ENCODE measurements at places on chromosomes 7 and 10. TPM values are rescaled to one million over a fixed set of nuclear protein-coding genes. Genes with fewer than 3 reads are reported as not detected.
A peak's percentile ranks its signal among the peaks of the same experiment; 100 is the strongest.

DNA sequence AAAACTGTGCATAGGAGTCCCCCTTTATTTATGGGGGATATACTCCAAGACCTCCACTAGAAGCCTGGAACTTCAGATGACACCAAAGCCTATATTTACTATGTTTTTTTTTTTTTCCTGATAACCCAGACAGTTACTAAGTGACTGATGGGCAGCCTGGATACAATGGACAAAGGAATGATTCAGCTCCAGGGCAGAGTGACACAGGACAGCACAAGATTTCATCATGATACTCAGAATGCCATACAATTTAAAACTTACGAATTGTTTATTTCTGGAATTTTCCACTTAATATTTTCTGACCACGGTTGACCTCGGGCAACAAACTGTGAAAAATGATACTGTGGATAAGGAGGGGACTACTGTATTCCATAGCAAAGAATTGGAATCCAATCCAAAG lies 843.6 kb downstream of the PCDH15 start:
- no peaks in the 10 kb centered on the region for H3K4me1 ChIP-seq
- H3K27ac ChIP-seq, result no peak overlapping the region
- no peak for DNase-seq
- no peaks in the 10 kb centered on the region for H3K27me3 ChIP-seq

GRCh38 chr7:77455321-77455720 lies 39.2 kb upstream of the GSAP start:
- H3K27ac ChIP-seq, result no peak overlapping the region
- H3K4me1 ChIP-seq, result no peaks in the 10 kb centered on the region
- H3K4me3 ChIP-seq, result no peak overlapping the region
- no peaks in the 10 kb centered on the region for H3K27me3 ChIP-seq
- H3K36me3 ChIP-seq, result no peaks in the 10 kb centered on the region
- no peak for DNase-seq

The SPDYE3 gene
- not detected for total RNA-seq

DNA sequence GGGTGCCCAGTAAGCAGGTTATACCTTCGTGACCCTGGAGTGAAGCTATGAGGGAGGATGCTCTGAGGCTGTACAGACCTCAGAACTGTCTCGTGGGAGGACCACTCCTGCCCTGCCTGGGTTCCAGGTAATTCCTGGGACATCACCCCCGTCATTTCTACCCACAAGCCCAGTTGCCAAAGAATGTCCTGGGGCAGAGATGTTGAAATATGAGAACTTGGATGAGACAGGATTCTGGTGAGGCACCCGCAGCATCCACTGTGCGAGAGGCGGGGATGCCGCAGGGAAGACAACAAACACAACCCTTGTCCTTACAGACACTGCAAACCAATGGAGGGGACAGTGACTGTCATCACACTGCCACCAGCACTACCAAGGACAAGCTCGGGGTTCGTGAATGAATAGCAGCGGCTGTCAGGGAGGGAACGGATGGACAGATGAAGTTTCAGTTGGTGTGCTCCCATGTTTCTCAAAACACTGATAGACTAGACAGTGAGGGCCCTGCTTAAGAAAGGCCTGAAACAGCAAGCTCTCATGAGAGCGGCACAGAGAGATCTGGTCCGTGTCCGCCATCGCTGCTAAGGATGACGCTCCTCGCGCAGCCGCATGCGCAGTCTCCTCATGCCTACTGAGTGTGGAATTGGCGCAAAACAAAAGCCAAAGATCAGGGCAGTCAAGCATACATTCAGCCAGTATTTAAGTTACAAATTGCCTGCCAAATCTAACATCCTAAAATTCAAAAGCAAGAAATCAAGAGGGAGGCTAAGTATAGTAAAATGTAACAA lies 82.0 kb upstream of the RHEB start:
- no peak for DNase-seq
- H3K36me3 ChIP-seq, result no peaks in the 10 kb centered on the region
- H3K27ac ChIP-seq, result no peak overlapping the region
- no peaks in the 10 kb centered on the region for H3K4me1 ChIP-seq

DNA sequence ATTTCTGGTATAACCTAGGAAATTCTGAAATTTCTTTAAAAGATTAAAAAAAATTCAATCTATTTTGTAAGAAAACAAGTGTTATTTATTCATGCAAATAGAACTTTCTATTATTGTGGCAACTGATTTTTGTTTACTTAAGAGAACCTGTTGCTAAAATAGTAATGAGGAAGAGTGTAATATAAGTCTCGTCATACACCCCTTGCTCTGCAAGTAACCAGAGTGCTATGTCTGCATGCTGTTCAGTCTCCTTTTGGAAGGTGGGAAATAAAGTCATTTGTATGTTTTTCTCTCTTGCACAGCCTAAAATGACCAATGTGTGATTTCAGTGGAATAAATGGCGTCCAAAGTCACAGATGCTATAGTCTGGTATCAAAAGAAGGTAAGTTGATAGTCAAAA lies 41.3 kb downstream of the PHTF2 start:
- no peak for DNase-seq
- H3K4me3 ChIP-seq, result no peak overlapping the region
- peaks cover 32% of the 10 kb centered on the region for H3K4me1 ChIP-seq
- no peaks in the 10 kb centered on the region for H3K36me3 ChIP-seq
- H3K27ac ChIP-seq, result no peak overlapping the region

The LIPK gene
- not detected for total RNA-seq

GRCh38 chr10:126041117-126041516 lies 144.8 kb downstream of the FANK1 start:
- no peaks in the 10 kb centered on the region for H3K27me3 ChIP-seq
- H3K4me3 ChIP-seq, result no peak overlapping the region
- H3K27ac ChIP-seq, result peak overlapping the region; percentile 19
- no peaks in the 10 kb centered on the region for H3K36me3 ChIP-seq
- peaks cover 14% of the 10 kb centered on the region for H3K4me1 ChIP-seq
- no peak for DNase-seq

The SORCS1 gene
- not detected for total RNA-seq

DNA sequence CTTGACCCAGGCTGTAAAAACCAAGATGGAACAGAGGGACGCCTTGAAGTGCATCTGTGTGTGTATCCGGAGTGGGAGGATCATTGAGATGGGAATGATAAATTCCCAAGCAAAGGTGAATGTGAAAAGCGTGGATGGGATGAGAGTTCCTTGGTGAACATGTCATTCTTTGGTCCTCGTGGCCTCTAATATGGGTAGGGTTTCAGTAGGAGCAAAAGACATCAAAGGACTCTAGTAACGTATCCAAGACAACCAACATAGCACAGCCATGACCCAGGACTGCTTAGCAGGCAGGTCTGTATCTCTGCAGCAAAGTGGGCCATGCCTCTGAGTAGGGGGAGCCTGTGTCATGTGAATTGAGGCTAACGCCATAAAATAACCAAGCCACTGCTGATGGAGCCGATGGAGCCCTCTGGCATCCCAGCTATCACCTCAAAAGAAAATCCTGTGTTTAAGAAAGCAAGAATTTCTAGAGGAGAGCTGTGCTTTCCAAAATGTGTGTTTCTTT lies 98.6 kb downstream of the CCDC3 start:
- no peak overlapping the region for H3K4me3 ChIP-seq
- DNase-seq, result no peak
- no peak overlapping the region for H3K27ac ChIP-seq
- H3K36me3 ChIP-seq, result no peaks in the 10 kb centered on the region
- no peaks in the 10 kb centered on the region for H3K27me3 ChIP-seq

DNA sequence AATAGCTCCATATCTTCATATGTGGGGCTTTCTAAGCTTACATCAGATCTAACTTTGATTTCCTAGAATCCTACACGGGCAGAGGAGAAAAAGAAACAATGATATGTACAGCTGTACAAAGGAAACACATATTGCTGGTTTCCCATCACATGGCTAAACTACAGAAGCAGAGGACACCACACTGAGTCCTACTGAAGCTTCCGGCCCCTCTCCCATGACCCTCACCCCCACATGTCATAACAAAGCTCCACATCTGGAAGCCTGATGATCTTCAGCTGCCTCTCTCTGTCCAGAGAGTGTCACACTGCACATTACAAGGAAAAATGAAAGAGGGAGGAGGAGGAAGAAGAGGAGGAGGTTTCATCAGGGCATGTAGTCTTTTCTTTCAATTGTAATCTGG lies 14.0 kb downstream of the SLC16A12 start:
- no peak overlapping the region for H3K27ac ChIP-seq
- H3K4me3 ChIP-seq, result no peak overlapping the region

The OR2A42 gene
- total RNA-seq, result not detected

The SEMA3D gene
- total RNA-seq, result not detected

The GBX1 gene
- not detected for total RNA-seq

- no peaks in the 10 kb centered on the region for H3K4me1 ChIP-seq
- H3K27ac ChIP-seq, result no peak overlapping the region
- DNase-seq, result no peak
- H3K27me3 ChIP-seq, result no peaks in the 10 kb centered on the region
These were observed 49.9 kb upstream of the CUX1 start for GRCh38 chr7:101767544-101767943.

The SPOCK2 gene
- 552 TPM for total RNA-seq

DNA sequence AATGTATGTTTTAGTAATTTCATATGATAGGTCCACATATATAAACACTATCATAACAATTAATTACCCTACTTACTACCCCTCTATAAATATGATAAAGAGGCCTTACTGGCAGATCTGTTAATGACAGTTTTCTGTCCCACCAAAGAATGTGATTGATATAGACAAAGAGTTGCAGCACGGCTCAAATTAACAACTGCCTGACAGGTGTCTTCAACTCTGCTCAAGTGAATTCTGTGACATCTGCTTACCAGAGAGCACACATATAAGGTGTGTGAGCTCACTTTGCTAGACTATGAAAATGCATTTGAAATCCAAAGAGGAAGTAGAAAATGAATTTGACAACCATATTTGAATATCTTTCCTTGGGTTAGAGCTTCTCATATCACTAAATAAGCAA lies 36.6 kb downstream of the CACNA2D1 start:
- no peak overlapping the region for H3K27ac ChIP-seq
- DNase-seq, result no peak
- H3K4me3 ChIP-seq, result no peak overlapping the region
- no peaks in the 10 kb centered on the region for H3K36me3 ChIP-seq
- H3K4me1 ChIP-seq, result no peaks in the 10 kb centered on the region

- H3K4me3 ChIP-seq, result no peak overlapping the region
- no peaks in the 10 kb centered on the region for H3K27me3 ChIP-seq
- no peaks in the 10 kb centered on the region for H3K36me3 ChIP-seq
- no peaks in the 10 kb centered on the region for H3K4me1 ChIP-seq
- no peak for DNase-seq
These were observed 16.7 kb upstream of the FRA10AC1 start for GRCh38 chr10:93718937-93719725.
